Tibial artery (tissue), 4 donors: ENCODE measurements at places on chromosomes 4 and X.

- DNase-seq: no peak
Measured at GRCh38 chr4:172163215-172163614, 350.0 kb downstream of the GALNTL6 start.

DNA sequence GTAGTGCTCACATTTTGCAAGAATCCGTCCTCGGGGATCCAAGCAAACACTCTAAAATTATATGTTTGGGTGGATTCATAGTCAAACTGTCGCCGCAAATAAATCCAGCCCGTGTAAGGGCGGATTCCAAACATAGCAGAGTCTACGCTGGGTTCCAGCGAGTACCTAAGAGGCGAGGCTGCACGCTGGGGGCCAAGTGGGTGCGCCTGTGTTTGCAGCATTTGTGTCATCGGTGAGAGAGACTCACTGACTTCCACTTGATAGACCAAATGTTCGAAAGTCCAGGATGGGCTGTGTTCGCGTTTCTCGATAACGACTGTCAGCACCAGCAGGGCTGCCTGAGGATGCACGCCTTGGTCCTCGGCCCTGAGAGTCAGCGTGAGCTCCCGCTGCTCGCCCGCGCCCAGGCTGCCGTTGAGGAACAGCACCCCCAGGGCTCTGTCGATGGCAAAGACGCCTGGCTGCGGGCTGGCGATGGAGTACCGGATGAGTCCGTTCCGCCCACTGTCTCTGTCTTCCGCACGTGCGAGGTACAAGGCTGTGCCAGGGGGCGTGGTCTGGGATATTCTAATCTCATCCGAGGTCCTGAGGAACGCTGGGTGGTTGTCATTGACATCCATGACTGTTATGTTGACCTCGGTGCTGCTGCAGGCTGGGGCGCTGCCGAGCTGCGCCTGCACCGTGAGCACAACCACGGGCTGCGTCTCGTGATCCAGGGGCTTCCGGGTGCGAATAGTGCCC is 158.7 kb downstream of the DCHS2 start:
- DNase-seq: peak; percentile 22

DNA sequence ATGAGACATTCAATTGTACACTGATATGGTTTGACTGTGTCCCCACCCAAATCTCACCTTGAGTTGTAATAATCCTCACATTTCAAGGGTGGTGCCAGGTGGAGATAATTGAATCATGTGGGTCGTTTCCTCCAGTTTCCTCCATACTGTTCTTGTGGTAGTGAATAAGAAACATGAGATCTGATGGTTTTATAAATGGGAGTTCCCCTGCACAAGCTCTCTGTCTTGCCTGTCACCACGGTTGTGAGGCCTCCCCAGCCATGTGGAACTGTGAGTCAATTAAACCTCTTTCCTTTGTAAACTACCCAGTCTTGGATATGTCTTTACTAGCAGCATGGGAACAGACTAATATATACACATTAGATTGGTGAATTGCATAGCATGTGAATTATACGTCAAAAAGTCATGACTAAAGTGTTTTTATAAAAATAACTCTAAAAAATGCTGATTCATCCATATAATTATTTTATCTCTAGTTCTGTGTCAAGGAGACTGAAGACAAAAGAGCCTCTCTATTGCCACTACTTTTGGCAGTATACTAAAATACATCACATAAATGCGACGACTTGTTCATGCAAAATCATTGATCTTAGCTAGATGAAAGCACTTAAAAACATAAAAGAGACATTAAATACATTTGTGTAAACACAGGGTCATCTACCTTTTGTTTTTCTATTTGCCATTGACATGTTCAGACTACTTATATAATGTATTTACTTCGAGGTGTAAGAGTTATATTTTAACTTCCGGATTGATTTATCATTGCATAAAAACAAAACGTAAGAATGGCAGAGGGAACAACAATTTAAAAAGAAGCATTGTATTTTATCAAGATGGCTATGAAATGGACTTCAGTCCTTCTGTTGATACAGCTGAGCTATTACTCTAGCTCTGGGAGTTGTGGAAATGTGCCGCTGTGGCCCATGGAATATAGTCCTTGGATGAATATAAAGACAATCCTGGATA is 50.1 kb downstream of the YTHDC1 start:
- DNase-seq: no peak

DNA sequence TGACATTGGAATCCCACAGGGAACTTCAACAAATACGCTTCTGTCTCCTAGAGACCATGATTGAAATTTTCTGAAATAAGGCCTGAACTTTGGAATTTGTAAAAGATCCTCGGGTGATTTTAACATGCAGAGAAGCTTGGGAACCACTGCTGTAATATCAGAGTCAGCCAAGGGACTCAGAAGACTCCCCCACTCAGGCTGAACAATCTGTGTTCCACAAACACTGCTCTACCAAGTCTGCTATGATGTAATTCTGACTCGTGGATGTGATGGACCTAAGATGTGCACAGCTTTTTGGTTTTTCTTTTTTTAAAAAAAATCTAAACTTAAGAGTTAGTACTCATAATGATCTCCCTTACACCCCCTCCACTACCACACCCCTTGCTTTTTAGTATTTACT is 26.0 kb downstream of the LRP2BP start:
- no peak for DNase-seq

- no peak for DNase-seq
Measured at GRCh38 chr4:177287255-177287654, 22.4 kb upstream of the NEIL3 start.

GRCh38 chr4:180811556-180811955 is 1431.6 kb upstream of the TENM3 start:
- DNase-seq: no peak

- no peak for DNase-seq
Measured at GRCh38 chr4:110062166-110062565, 136.2 kb downstream of the ELOVL6 start.

DNA sequence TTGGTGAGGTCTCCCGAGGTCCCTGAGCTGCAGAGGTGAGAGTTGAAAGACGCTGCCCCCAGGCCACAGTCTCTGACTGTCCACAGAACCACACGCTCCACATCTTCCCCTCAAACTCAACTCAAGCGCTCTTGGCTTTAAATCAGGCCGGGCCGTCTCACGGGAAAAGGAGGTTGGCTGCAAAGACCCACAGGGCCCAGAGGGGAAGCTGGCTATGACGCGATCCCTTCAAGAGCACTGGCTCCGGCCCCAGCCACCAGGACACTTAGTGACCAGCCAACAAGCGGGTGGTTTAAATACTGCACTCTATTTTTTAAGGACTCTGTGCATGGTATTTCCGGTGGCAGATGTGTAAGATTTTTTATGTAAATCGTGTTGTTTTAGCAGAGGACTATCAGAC is 19.9 kb downstream of the LRPAP1 start:
- peak; percentile 82 for DNase-seq

GRCh38 chr4:37770016-37770415 is 56.5 kb upstream of the PGM2 start:
- no peak for DNase-seq

DNA sequence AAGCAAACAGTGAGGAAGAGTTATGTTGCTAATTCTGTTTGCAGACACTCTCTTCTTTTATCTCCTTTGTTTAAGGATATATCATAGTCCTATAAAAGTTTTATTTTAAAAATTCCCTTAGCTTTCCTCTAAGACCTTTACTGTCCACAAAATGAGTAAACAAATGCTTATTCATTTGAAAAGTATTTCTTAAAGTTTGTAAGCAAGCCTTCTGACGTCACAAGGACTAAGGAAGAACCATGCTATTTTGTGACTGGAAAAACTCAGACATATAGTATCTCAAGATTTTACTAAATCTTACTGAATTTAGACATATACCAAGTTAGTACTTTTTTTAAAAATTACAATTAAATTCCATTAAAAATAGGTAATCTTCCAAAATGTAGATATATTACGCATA is 5.2 kb upstream of the RBMXL3 start:
- no peak for DNase-seq

- DNase-seq: no peak
Measured at GRCh38 chrX:12701628-12702027, 89.6 kb upstream of the PRPS2 start.

- no peak for DNase-seq
Measured at GRCh38 chrX:137567682-137568232, 1.8 kb downstream of the ZIC3 start.

- no peak for DNase-seq
Measured at GRCh38 chr4:145957302-145957701, 18.7 kb upstream of the ZNF827 start.

DNA sequence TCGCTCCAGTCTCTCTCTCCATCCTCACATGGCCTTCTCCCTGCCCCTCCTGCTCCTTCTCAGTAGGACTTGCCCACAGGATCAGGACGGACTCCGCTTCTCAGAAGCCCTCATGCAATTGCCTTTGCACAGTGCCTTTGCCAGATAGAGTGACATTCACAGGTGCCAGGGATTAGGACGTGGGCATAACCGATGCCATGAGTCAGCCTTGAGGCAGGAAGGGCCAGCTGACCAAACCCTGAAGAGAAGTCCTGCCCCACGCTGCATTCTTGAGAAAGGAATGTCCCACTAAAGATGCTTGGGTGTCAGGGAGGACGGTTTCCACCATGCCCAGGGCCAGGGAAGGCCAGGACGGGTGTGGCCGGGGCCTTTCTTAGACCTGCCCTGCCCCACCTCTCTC is 6.6 kb upstream of the GRPEL1 start:
- DNase-seq: peak; percentile 37

DNA sequence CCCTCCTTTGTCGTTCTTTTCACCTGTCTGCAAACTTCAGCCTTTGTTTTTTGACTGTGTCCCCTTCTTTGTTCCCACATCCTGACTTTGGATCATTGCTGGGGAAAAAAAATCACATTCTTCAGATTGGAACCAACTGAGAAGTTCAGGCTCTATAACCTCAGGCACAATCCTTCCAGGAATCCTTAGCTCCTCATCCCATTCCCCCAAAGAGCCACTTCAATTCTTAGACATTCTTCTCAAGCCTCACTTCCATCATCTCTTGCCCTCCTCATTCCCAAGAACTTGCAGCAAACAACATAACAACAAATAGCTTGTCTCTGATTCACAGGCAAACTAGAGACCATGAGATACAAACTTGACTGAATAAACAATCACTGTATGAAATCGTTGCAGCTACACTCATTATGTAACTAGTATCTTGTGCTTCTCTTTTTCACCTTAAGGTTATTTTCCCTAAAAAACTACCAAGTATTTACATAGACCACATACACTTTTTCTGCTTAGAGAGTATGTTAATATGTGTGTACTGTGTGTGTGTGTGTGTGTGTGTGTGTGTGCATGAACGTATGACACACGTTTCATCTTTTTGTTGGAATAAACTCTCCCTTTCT is 26.4 kb upstream of the PGM2 start:
- DNase-seq: no peak

DNA sequence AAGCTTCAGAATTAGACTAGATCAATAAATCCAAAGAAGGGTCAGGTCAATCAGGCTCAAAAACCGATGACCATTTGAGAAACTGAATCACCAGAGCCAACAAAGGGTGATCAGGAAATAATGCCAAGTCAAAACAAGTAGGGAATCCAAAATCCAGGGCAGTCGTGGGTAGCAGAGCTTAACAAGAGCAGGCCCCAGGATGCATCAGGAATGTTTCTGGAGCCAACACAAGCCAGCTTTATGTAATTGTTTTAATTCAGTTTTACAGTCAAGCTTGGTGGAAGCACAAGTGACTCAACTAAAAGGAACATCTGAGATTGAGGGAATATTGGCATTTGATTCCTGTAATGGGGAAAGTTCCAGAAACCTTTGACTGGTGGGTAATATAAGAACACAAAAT is 237.9 kb upstream of the EDA2R start:
- no peak for DNase-seq

- DNase-seq: no peak
Measured at GRCh38 chrX:30597216-30598012, 19.8 kb upstream of the TASL start.

DNA sequence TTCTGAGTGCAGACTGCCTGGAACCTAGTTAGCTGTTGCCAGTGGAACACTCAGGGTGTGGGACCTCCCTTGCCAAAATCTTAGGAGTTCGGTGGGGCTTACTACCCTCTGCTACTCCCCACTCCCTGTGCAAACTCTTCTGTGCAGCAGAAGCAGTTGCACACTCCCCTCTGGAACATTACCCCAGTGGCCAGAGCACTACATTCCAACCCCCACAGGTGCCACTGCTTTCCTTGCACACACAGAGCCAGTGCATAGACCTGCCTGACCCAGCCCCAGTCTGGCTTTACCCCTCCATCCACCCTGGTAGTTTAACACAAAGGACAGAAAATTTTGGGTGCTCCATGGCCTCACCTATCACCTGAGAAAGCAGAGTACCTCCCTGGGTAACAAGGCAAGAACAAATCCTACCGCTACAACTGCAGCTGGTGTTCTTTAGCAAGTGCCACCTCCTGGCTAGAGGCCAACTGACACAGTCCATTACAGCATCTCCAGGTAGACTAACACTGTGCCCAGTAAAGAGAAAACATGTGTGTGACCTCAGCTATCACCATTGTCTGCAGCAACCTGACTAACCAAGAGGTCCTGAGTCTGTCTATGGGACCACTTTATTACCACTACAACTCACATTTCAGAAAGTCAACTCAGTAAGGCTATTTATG is 11.5 kb upstream of the RASSF6 start:
- no peak for DNase-seq

GRCh38 chr4:186347743-186348142 is 81.8 kb downstream of the F11 start:
- no peak for DNase-seq

- no peak for DNase-seq
Measured at GRCh38 chr4:98642991-98643426, 15.4 kb downstream of the TSPAN5 start.

DNA sequence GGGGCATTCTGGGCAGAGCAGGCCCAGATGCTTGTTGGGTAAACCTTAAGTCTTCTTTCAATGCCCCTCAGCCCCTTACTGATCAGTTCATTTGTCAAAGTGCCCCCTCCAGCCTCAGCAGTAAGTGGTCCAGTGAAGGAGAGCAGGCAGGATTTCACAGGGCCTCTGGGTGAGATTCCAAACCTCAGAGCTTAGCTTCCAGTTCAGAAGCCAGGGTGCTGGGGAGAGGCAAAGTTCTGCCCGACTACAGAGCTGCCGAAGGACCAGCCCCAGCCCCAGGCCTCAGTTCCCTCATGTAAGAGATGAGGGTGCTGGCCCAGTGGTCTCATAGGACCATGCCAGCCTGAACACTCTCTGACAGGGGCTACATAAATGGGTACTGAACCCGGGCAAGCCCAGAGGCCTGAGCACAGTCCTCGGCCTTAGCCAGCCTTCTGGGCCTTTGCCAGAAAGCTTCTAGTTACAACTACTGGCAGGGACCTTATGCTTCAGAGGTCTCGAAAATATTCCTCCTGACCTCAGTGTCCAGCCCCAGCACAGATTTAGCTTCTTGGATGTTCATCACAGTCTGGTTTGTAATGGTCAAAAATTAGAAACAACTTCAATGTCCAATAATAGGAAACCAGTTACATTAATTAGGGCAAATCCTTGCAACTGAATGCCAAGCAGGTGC is 851 bp upstream of the RIPPLY1 start:
- no peak for DNase-seq
